ENCODE measurements at places on chromosomes 3 and 15.

GRCh38 chr3:35492841-35493240 lies 146.5 kb upstream of the ARPP21 start:
- no peak for DNase-seq

DNA sequence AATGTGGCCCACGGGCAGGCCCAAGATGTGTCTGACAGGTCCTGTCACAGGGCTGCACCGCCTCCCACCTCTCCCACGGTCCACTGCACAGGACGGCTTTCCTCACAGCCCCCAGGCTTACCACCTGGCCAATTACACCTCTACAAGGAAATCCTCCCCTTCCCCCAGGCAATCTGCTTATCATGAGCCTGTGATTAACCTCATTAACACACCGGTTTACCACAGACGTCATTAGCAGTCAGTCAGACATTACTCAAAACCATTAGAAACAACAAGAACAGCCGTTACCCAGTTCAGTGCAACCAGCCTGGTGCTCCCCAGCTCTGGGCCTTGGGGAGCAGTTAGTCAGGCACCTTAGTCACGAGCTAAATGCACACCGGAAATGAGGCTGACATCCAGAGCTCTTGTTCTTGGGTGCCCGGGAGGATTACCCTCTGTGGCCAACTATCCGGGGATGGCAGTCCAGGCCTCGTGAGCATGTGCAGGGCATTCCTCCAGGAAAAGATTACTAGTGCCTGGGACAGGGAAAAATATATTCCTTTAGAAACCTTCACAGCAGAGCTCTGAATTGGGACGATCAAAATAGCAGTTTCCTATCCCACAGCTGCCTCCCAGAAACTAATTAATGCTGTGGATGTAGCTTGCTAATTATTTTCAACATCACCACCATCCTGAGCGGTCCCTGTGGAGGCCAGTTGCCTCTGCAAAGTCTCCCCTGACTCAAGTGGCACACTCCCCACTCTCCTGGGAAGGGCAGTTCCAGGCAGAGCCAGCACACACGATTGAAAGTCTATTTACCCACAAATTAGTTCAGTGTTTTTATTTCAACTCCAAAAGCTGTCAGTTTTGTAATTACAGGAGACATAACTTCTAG lies 117.4 kb upstream of the ZBED2 start:
- no peak for DNase-seq

GRCh38 chr3:31016196-31016595 lies 121.7 kb upstream of the GADL1 start:
- no peak for DNase-seq

DNA sequence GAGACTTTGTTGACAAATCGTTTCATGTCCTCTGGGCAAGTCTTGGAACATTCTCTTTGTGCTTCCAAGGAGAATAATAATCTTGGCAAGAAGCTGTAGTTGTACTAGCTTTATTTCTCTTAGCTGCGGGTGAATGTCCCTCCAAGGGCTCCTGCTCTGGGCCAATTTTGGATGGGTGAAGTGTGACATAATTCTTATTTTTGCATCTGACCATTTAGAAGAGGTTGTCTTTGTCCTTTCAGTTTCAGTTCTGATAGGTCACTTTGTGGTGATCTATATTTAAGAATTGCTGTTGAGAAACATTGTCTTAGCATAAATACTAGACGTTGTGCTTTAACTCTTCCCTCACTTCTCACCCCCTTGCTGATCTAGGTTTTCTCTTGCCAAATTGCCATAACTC lies 164.8 kb upstream of the RORA start:
- no peak for DNase-seq

DNA sequence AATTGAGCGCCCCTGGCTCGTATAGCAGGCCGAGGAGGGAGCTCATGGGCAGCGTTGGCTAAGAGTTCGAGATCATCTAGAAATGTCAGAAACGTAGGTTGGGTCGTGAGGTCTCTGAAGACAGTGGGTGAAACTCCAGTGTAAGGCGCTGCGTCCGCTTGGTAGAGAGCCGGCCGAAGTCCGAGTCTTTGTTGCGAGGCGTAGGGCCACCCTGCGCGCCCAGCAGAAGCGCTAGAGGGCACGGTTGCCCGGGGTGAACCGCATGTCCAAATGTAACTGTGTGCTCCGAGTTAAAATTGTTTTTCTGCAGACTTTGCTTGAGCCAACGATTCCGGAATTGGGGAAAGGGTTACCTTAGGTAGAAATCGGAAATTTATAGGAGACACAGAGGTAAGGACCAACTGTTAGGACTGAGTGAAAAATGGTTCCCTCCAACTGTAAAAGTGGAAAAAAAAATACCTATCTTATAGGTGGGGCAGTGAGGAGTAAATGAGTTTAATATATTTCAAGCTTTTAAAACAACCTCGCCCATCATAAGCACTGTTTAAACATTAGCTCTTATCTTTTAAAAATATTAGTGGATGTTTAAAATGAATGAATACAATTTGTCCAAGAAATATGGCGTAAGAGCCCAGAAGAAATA lies 993 bp upstream of the SIAH2 start:
- peak; percentile 49 for DNase-seq

Data from stimulated activated naive CD4-positive, alpha-beta T cell (primary cell).